IPS DF 19.7 (cell line): ENCODE measurements at places on chromosomes 3 and 15.
A peak's percentile ranks its signal among the peaks of the same experiment; 100 is the strongest.

DNA sequence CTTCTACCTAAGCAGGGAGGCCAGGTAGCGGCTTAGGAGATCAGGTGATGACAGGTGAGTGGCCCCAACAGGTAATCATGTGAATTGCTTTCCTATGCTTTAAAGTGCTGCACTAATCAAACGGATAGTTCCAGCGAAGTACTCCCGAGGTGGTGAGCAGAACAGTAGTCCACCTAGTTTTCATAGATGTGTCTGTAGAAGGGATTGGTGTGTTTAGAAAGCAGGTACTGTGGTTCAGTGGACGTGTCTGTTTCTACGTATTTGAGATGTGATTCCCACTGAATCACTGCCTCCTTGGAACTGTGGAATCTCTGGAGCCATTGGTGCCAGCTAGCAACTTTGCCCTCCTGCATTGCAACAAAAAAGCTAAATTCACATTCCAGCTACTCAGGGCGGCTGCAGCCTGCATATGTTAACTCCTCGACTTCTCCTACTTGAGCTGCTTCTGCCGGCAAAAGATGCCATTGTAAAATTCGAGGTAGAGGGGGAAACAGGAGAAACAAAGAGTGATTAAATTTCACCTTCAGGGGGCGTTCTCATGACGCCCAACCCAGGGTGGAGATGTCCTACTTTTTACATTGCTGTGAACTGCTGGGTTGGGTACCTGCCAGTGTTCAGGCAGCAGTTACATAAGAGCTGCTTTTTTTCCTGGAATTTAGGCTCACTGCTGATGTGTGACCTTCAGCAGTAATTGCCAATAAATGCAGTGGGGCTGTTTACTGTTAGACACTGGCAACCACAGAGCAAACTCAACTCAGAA is 227.3 kb downstream of the ITPR1 start:
- DNase-seq: no peak

DNA sequence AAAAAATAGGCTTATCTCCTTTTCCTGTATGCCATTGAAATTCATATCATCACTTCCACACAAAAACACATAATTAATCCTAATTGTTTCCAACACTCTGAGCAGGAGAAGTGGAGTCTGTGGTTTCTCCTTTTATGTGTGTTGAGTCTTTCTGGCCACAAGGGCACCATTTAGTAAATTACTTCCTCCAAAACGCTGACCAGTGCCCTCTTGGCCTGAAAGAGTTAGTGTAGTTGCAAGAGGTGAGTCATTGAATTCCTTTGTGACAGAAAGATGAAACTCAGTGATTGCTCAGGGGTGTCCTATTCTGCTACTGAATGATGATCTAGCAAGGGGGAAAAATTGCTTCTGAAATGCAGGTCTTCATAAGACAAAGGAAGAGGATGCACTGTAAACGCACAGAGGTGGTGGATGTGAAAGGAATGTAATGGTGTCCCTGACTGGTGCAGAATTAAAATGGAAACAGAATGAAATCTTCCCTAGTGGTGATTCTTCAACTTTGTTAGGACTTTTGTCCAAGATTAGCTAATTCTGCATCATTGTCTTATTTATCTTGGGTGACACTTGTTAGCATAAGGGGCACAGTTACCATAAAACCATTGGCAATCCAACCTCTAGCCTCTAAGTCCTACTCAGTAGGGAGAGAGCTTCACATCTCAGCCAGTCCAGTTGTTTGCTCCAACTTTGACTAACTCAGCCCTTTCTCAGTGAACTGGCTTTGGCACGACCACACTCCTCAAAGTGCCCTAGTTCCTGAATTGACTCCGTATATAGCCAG is 208.4 kb upstream of the NANOGP8 start:
- peak; percentile 9 for DNase-seq

- peak; percentile 17 for DNase-seq
Observed at GRCh38 chr15:44584162-44584749, 47.3 kb downstream of the EIF3J start.

GRCh38 chr3:104856741-104857140 is 510.0 kb upstream of the ALCAM start:
- DNase-seq: no peak

- no peak for DNase-seq
Observed at GRCh38 chr3:128702391-128702790, 23.6 kb upstream of the RAB7A start.

GRCh38 chr3:119315600-119316312 is 21.6 kb downstream of the ARHGAP31 start:
- DNase-seq: no peak

DNA sequence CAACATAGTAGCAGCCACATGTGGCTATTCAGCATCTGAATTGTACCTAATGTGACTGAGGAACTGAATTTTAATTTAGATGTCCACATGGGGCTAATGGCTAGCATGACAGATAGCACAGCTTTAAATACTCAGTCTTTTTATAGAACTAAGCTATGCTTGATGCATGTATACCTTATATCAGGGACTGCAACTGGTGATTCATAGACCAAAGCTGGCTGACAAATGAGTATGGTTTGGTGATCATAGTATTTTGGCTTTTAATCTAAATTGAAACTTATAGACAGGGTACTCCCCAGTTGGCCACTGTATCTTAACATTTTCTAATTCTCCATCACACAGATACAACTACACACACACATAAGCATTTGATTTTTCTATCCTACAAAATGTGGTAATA is 83.6 kb downstream of the IGSF11 start:
- no peak for DNase-seq

DNA sequence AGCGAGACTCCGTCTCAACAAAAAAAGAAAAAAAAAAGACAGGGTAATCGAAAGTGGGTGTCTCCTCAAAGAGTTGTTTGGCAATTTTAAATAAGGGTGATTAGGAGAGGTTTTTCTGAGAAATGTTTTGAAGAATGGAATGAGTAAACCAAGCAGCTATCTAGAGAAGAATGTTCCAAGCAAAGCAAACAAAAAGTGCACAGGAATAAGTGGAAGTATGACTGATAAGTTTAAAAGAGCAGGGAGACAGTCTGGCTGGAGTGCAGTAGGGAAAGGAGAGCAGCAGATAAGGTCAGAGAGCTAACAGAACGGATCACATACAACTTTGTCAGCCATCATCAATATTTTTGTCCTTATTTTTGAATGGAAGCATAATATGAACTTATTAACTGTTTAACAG is 853.5 kb downstream of the TUSC7 start:
- no peak for DNase-seq

DNA sequence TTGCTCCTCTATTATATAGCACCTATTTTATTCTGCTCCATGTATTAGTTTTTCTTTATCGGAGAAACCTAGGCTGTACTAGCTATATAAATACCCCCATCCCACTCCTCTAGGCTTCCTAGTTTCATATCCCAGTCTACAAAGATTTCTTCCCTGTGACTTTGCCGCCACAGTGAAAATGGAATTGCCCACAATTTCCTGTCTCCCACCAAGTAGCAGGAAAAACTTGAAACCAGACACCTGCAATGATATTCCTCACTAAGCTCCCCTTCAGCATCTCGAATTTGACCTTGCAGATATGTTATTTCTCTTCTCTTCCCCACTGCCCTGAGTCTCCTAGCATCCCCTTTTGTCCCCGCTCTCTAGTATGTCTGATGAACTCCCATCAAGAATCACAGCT is 685.8 kb upstream of the CCDC54 start:
- no peak for DNase-seq

- peak; percentile 54 for DNase-seq
Observed at GRCh38 chr3:99532246-99532645, 106.1 kb upstream of the COL8A1 start.

GRCh38 chr3:69692761-69693160 is 46.5 kb upstream of the MITF start:
- DNase-seq: no peak

DNA sequence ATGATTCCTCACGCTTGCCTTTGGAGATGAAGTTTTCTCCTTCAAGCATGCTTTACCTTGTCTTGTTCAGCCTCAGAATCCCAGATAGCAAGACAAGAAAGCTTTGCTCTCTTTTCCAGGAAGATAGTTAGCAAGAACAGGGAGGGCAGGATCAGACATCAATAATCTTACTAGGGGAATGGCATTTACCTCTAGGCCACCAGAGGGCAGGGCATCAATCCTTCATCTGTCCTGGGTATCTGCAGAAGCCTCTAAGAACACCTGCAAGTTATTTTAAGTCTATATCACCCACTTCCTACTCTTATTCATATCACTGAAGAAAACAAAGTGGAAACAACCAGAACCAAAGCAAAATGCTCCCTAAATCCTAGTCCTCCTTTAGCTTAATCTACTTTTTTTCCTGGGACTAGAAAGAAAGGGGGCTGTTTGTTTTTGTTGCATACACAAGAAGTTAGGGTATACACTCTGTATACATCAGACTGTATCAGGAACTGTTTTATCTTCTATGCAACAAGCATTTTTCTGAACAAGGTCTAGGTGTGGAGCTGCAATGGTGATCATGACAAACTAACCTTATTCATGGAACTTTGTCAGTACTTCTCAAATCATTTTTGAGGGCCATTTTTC is 862.5 kb downstream of the CADM2 start:
- DNase-seq: peak; percentile 9

DNA sequence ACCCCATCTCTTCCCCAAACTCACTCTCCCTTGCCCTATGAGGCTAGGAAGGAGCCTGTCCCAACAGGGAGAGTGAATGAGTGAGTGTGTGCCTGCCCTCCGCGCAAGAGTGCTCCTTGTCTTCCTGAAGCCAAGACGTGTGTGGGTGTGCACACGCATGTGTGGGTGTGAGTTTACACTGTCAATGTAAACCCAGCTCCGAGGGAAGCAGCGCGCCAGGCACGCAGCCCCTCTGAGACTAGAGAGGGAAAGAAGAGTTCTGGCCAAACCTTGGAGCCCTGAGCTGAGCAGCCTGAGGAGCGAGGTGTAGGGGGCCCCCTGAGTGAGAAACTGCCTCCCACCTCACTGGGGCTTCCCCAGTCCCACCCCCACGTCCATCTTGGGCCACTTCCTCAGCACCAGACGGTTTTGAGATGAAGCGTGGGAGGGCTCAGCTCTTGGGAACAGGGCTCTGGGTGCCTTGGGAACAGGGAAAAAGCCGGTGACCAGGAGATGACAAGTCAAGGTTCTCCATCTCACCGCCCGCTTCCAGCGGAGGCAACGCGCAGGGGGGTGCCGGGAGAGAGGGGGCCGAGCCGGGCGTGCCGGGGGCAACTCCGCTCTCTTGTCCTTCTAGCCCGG is 5.1 kb downstream of the MECOM start:
- DNase-seq: no peak

- no peak for DNase-seq
Observed at GRCh38 chr15:35874260-35874905, 328.4 kb upstream of the DPH6 start.

DNA sequence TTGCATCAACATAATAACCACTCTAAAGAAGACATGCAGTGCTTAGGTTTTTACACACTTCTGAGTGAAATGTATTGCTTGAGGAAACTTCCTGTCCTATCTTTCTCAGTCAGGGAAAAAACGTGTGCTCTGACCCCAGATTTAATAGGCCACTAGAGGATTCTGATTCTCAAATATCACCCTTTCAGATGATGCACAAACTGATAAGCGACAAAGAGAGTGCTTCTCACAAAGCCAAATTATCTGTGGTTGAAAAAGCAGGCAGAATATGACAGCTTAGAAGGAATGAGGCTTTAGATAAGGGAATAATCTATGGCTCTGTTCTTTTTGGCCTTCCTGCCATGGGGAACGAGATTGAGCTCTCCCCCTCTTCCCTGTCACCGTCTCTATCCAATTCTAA is 583.4 kb upstream of the SGO1 start:
- no peak for DNase-seq

DNA sequence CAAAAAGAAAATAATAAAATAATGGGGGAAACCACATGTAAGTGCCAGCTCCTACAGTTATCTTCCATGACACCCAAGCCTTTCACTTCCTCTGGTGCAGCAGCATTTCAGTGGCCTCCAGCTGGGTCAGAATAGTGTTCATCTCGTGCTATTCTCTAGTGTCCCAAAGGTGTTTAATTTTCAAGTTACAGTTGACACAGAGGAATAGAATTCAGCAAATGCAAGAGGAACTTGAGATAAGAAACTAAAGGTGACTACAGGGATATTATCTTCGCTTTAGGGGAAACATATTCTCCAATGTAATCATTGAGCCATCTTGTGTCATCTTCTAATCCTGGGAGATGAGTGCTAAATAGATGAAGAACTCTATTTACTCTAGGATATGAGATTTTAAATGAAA is 212.8 kb downstream of the EPHA3 start:
- DNase-seq: no peak

DNA sequence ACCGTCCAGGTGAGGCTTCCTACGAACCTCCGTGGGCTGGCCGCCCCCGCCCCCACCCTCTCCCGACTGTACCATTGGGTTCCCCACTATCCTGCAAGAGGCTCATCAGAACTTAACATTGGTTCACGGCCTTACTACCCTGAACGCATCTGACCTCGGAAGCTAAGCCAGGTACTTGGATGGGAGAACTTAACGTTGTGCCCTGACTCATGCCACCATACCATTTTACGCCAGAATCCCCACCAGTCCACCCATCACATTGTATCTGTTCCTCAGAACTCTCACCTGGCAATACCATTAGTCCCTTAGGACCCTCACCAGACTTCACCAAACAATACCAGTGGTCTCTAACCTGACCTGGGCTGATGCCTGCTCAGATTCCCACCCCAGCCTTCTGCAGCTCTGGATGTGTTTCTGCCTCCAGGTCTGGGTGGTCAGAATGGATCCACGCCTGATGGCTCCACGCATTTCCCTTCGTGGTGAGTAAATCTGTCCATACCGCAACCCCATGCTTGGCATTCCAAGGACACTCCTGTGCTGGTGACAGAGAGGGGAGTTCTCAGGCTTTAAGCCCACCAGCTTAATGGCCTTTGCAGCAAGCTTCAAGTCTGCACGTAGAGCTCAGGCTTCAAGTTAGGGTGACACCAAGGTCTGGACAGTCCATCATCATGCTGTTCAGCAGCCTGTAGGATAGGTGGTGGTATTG is 562 bp downstream of the TCTA start:
- no peak for DNase-seq

DNA sequence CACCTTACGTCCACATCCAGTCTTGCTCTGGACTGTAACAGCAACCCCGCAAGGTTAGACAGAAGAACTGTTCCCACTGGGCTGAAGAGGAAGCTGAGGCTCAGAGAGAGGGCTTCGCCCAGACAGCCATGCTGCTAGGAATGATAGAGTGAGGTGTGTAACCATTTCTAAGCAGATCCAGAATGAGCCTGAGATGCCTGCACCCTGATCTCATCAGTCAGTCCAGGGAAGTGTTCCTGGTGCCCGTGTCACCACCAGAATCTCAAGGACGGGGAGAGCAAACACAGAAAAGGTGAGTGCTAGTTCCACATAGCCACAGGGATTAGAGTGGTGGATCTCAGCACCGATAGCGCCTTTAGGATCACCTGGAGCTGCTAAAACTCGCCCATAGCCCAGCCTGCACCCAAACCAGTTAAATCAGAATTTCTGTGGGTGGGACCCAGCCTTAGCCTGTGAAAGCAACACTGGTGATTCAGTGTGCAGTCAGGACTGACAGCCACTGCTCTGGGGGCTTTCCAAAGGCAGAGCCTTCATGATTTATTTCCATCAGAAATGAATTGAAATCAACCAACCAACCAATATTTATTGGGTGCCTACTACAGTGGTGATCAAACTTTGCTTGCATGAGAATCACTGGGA is 12.3 kb downstream of the ISLR start:
- no peak for DNase-seq
